Pons (tissue), 1 donor: ENCODE measurements at places on chromosomes 1 and 21.

- DNase-seq, result peak; percentile 92
These were observed 8.6 kb upstream of the LRRC8C start for GRCh38 chr1:89624314-89624713.

DNA sequence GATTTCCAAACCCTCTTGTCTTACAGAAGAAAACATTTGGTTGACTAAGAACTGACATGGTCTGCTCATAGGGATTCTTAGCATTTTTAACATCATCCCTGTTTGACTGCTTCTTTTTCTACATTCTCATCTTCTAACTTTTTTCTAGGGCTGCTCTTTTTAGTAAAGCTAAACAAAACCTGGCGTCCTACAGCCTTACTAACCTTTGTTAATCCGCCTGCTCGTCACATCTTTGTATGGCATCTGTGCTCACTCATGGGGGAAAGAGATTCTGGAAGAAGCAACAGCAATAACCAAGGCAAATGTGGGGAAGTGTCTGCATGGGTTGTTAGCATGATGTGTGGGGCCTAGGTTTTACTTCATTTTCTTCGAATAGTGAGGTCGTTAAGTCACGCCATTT lies 92.0 kb downstream of the KIF1B start:
- DNase-seq, result no peak

GRCh38 chr1:32757213-32757895 lies 54.8 kb upstream of the SYNC start:
- no peak for DNase-seq

DNA sequence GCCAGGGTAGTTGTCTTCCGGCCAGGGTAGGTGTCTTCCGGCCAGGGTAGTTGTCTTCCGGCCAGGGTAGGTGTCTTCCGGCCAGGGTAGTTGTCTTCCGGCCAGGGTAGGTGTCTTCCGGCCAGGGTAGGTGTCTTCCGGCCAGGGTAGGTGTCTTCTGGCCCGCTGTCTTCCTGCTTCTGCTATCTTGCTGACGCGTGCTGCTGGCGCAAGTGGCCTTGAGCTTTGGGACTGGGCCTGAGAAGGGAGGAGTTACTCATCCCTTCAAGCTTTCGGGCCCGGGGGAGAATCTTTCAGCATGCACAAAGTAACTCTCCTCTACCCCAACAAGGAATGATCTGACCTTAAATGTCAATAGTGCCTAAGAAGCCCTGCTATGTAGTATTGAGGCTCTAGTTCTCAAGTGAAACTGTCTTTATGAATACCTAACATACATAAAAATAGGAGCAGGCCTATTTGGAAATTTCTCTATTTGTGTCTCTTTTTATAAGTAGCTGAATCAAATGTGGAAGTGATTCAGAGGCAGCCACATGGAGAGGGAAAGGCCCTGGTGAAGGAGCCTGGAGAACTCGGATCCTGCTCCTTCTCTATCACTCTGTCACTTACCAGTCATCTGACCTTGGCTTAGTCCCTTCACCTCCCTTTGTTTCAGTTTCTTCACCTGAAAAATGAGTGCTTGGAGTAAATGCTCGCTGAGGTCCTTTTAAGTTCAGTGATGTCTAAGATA lies 65.6 kb downstream of the RGL1 start:
- DNase-seq, result no peak

DNA sequence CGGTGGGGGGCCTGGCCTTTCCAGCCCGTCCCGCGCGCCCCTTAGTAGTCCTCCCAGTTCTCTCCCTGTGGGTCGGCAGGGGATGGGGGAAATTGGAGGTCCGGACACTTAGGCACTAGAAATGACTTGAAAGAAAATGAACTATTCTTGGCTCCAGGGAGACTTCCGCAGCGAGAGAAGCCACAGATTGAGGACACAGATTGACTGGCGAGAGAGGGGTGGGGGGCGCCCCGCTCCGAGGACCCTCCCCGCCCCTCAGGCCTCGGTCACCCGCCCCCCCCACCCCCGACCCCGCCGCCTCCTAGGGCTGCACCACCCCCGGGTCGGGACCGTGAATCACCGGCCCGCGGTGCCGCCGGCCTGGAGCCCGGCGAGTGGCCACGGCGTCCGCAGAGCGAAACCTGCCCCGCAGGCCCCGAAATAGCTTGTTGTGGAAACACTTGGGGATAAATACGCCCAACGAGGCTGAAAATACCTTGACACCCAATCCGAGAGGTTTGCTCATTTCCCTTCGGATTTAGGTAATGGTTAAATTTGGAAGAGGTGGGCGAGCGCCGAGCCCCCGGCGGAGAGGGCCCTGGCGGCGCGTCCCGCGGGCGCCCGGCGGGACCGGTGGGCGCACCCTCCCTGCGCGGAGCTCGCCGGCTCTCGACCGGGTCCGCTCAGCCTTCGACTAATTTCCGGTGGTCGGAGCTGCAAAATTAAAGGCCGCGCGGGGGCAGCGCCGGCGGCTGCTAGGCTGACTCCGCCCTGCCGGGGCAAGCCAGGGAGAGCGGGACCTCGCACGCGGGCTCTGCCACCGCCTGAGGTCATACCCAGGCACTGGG lies at the start of gene GFI1:
Gene GFI1 (minus strand): TSS at position 675 of the 827 bp plus-strand sequence. CDS start 3,438 bp downstream, outside the sequence.
- no peak for DNase-seq

GRCh38 chr1:77465139-77465538 lies 183.3 kb downstream of the AK5 start:
- no peak for DNase-seq

DNA sequence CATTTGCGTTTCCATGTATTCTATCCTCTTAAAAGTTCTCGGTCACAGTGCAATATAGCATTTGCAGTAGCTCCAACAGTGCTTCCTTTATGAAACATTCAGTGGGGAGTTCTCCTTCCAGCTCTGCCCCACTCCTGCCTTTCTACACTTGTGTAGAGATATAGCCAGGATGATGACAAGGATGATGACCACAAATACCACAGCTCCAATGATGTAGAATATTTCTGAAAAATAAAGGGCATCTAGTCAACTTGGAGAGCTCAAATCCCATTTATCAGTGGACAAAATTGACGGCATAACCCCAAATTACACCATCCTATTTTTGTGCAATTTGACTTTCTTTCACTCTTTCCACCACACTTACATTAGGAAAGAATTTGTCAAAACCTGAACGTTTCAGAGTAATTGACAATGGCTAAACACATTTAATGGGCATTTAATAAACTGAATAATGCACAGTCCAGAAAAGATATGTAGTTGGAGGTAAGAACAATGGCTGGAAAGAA lies 11.1 kb downstream of the F3 start:
- no peak for DNase-seq

DNA sequence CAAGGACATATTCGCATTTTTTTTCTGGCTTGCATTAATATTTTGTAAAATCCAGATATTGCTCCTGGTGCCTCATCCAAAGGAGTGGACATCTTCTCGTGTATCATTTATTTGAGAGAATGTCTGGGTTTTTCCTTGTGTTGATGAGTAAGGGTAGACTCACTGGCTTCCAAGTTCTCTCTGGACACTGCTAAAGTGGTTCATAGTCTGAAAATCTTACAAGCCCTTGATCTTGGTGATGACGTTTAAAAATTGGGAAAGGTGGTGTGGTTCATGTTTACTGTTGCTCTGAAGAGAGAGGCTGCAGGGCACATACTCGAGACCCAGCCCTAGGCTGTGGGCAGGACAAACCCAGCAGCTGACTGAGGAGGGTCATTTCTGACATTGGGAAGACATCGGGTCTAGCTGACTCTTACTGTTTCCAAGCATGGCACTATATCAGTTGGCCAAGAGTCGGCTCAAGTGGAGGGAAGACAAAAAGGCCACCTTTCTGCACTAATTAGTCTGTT lies 296.2 kb downstream of the LMX1A start:
- no peak for DNase-seq

- DNase-seq, result no peak
These were observed 6.9 kb downstream of the AGRN start for GRCh38 chr1:1026599-1027413.

DNA sequence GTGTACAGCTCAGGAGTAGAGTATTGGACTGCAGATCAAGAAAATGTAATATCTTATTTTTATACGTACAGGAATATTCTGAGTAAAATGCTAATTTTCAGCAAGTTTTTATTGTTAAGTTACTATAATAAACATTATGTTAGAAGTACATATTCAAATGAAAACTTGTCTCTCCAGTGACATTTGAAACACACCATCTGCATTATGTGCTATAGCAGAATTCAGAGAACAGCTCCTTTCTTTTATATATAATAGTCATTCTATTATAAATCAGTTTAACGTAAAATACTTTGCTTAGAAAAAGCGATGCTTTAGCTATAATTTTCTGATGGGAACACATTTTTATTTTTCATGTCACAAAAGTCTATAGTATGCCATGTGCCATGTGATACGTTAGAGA lies 249.0 kb downstream of the PTPRC start:
- no peak for DNase-seq

DNA sequence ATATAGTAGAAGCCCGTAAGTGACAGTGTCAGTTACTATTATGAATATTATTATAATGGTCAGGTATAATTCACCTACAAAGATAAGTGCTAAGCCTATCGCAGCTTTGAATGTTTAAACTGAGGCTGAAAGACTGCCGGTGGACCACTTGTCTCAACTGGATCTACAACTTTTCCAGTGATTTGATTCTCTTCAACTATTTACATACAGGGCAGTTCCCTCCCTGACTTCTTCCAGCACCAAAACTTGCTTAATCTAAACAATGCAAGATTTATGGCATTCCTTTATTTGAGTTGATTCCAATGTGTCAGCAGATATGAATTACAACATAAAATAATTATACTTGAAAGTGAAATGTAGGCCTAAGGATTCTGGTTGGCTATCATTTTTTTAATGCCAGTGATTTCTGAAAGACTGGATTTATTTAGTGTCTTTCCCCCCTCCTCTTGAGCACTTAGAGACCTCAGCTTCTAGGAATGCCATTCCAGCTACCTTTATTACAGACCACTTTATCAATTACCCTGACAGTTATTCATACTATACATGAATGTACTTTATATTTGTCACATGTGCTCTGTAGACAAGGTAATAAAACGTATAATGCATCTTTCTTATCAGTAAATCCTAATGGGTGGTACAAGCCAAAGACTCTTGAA lies 153.3 kb upstream of the C8B start:
- DNase-seq, result no peak

DNA sequence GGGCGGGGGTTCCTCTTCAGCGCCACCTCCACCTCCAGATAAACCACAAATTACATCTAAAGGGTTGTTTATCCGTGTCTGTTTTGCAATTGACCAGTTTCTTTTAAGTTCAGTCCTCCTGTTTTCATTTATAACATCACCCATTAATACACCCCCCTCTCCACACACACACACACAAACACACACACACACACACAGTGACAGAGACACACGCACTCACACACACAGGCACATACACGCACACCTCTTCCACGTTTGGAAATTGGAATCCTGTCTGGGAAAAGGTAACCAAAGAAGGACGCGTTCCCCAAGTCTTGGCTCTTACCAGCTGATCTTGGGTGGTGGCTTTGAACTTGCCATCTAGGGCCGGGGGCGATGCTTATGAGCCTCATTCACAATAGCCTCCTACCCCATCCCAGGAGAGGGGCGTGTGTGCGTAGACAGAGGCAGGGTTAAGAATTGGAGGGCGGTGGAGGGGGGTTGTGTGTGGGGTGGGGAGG lies 442 bp upstream of the CSMD2 start:
- DNase-seq, result peak; percentile 22

DNA sequence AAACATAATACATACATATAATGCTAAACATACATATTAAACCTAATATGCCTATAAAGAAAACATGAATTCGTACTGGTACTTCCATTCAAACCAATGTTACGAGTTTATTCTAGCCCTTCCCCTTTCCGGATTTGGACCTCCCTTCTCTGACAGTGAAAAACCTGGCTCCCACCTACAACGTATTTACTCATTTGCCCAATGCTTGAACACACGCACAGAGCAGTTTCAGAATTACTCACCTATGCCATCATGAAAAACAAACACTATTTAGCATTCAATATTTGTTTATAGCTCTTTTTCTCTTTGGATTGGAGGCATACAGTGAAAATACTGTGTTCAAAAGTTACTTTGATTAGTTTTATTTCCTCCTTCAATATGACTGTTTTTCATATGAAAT lies 204.4 kb downstream of the LMX1A start:
- DNase-seq, result no peak

GRCh38 chr1:109661391-109661790 lies 5.5 kb downstream of the GSTM4 start:
- no peak for DNase-seq

DNA sequence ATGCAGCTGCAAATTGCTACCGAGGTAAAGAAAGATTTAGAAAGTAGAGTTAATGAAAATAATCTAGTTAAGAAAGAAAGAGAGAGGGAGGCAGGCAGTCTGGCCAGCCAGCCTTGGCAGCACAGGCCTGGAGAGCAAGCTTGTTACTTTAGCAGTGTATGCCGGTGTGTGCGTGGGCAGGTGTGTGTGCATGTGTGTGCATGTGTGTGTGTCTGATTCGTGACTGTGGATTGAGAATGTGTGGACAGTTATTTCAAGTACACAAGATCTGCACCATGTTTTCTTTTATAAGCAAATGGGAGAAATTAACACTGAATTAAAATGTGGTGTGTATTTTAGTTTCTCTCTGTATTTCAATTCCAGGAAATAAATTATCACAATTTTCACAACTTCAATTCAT lies 211.6 kb downstream of the DSCAM start:
- DNase-seq, result no peak

- no peak for DNase-seq
These were observed 60.2 kb downstream of the ADAMTS1 start for GRCh38 chr21:26784974-26785373.

- no peak for DNase-seq
These were observed 815.6 kb downstream of the LTN1 start for GRCh38 chr21:28177124-28177523.

DNA sequence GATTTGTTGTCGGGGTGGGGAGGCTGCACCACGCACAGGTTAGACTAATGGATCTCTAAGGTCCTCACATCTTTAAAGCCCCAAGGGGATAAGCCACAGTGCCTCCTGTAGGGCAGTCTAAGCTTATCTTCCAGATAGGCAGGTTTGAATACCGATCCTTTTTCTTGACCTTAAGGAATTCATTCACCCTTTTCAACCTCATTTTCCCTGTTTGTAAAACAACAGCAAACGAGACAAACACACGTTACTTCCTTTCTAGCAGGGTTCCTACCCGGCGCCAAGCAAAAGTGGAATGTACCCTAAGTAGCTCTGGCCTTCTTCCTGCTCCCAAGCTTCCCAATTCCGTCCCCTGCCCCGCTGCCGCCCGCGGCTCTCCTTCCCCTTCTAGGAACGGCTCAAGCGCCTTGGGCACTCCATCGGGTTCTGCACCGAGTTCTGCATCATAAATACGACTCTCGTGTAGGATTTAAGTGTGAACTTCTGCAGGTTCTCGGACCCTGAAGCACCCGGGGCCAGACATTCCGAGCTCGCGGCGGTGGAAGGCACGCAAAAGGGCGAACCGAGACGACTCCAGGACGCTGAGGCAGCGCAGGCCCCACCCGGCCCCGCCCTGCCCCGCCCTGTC lies 548 bp upstream of the CDC20 start:
- DNase-seq, result peak; percentile 70
